ENCODE measurements at places on chromosomes 7 and 10. TPM values are rescaled to one million over a fixed set of nuclear protein-coding genes. Genes with fewer than 3 reads are reported as not detected.

DOCK4 gene
- total RNA-seq = 0.48 TPM

NDUFB8 gene
- total RNA-seq = 203 TPM

TACC2 gene
- 0.21 TPM for total RNA-seq

SNX8 gene
- 150 TPM for total RNA-seq

DNA sequence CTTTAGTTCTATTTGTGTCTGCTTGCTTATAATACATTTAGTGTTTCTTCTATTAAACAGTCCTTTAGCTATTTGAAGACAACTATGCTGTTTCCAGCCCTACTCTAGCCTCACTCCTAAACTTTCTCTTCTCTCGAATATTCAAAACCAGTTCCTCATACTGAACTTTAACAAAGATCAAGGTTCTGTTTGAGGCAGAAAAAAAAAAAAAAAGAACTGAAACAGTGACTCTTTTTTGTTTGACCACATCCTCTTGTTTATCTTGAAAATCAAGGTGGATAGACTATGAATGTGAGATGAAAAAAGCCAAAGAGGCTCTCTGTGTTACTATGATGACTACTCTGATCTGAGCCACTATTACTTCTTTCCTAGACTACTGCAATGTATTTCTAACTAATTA lies 154.3 kb downstream of the ZNF365 start:
- H3K36me3 ChIP-seq = no peaks in the 10 kb centered on the region
- H3K27ac ChIP-seq = peak overlapping the region; percentile 91
- DNase-seq = peak; percentile 79
- no peak overlapping the region for H3K4me3 ChIP-seq
- peaks cover 32% of the 10 kb centered on the region for H3K4me1 ChIP-seq
- H3K27me3 ChIP-seq = no peaks in the 10 kb centered on the region

- no peaks in the 10 kb centered on the region for H3K4me1 ChIP-seq
- DNase-seq = no peak
- no peaks in the 10 kb centered on the region for H3K36me3 ChIP-seq
- H3K27ac ChIP-seq = no peak overlapping the region
- no peak overlapping the region for H3K4me3 ChIP-seq
Observed at GRCh38 chr10:56028298-56029132, 332.5 kb downstream of the ZWINT start.

DNA sequence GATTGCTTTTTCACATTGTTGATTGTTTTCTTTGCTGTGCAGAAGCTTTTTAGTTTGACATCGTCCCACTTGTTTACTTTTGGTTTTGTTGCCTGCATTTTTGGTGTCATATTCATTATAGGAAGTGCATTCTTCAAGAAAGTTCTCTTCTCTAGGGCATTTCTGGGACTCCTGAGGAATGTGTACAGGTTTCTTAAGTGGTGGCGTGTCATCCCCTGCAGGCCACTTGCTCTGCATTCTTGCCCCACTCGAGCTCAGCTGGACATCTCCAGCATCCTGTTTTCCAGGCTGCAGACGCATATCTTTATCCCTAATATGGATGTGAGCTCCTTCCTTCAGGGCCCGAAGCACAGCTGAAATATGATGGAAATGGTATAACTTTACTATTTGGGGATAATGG lies 255.6 kb upstream of the HABP2 start:
- H3K4me1 ChIP-seq = no peaks in the 10 kb centered on the region
- no peak overlapping the region for H3K27ac ChIP-seq

GRCh38 chr7:118855290-118855689 lies 630.8 kb downstream of the ANKRD7 start:
- no peak overlapping the region for H3K4me3 ChIP-seq
- no peaks in the 10 kb centered on the region for H3K36me3 ChIP-seq
- no peak overlapping the region for H3K27ac ChIP-seq
- no peaks in the 10 kb centered on the region for H3K4me1 ChIP-seq

- no peaks in the 10 kb centered on the region for H3K36me3 ChIP-seq
Observed at GRCh38 chr7:31052841-31053601, 913 bp downstream of the ADCYAP1R1 start.

- H3K4me1 ChIP-seq = no peaks in the 10 kb centered on the region
- H3K27ac ChIP-seq = no peak overlapping the region
- H3K36me3 ChIP-seq = no peaks in the 10 kb centered on the region
- H3K27me3 ChIP-seq = no peaks in the 10 kb centered on the region
- DNase-seq = no peak
Observed at GRCh38 chr7:55023841-55024505, 5.2 kb downstream of the EGFR start.

- DNase-seq = no peak
- no peaks in the 10 kb centered on the region for H3K27me3 ChIP-seq
- H3K4me1 ChIP-seq = no peaks in the 10 kb centered on the region
- H3K36me3 ChIP-seq = no peaks in the 10 kb centered on the region
- H3K4me3 ChIP-seq = peak overlapping the region; percentile 90
Observed at GRCh38 chr7:70694971-70695794, 436.8 kb upstream of the GALNT17 start.

- H3K27ac ChIP-seq = no peak overlapping the region
- H3K4me1 ChIP-seq = peaks cover 26% of the 10 kb centered on the region
Observed at GRCh38 chr7:105101864-105102263, 87.9 kb downstream of the KMT2E start.
